Ascending aorta (tissue), 2 donors: ENCODE measurements at places on chromosomes 5 and 9. TPM values are rescaled to one million over a fixed set of nuclear protein-coding genes. Genes with fewer than 3 reads are reported as not detected.

The CCDC152 gene
- not detected for total RNA-seq

The SPATA31C1 gene
- not detected for total RNA-seq

- DNase-seq, result no peak
Measured at GRCh38 chr9:69036799-69037198, 1.2 kb downstream of the FXN start.

GRCh38 chr5:137022043-137022442 lies 477.1 kb downstream of the SPOCK1 start:
- no peak for DNase-seq
